ENCODE measurements at places on chromosomes 2 and 18. TPM values are rescaled to one million over a fixed set of nuclear protein-coding genes. Genes with fewer than 3 reads are reported as not detected.
A peak's percentile ranks its signal among the peaks of the same experiment; 100 is the strongest.

- no peak for DNase-seq
Observed at GRCh38 chr2:33924586-33925169, 325.6 kb upstream of the FAM98A start.

- DNase-seq: no peak
Observed at GRCh38 chr2:86023366-86023712, 82.3 kb downstream of the POLR1A start.

GRCh38 chr18:70288851-70289328, at the start of gene SOCS6:
Gene SOCS6, plus strand, starts transcription at chr18:70289045. Its CDS starts 35,624 bp downstream, at chr18:70324669.
- DNase-seq: peak; percentile 72

DNA sequence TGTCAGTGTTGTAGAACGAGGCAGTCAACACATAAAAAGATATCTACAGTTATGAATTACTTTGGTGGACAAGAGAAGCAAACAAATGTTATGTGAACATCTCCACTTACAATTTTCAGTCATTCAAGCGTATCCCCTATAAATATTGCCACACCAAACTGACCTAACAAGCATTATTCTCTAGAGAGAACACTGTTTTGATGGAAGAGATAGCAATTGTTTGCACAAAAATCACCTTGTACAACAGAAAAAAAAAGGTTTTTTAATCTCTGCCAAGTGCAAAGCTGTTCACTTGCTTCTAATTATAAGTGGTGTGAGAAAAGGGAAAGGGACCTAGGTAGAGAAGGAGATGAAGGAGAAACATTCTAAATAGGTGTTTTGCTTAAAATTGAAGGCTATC, 33.8 kb downstream of the PID1 start:
- DNase-seq: no peak

GRCh38 chr2:118496467-118496866, 351.0 kb downstream of the EN1 start:
- DNase-seq: no peak

DNA sequence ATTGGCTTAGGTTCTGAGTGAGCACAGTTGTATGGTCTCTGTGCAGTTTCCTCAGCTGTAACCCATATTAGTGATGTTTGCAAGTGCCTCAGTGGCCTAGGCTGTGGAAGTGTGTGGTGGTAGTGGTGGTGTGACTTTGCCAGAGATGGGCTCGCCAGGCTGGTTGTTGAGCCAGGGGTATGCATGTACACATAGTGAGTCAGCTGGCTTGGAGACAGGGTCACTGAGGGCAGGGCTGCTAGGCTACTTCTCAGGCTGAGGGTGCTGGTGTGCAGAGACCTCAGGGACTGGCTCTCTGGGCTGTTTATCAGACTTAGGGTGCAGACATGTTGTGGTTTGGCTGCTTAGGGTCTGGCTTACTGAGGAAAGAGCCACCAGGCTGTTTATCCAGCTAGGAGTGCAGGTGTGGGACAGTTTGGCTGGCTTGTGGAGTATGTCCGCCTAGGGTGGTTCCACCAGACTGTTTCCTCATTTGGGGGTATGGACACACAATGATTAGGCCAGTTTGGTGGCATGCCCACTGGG, 15.0 kb downstream of the APLF start:
- no peak for DNase-seq

GRCh38 chr2:183019718-183020442, 18.4 kb downstream of the NCKAP1 start:
- DNase-seq: no peak

- DNase-seq: no peak
Observed at GRCh38 chr2:26492749-26493515, 15.0 kb upstream of the OTOF start.

DNA sequence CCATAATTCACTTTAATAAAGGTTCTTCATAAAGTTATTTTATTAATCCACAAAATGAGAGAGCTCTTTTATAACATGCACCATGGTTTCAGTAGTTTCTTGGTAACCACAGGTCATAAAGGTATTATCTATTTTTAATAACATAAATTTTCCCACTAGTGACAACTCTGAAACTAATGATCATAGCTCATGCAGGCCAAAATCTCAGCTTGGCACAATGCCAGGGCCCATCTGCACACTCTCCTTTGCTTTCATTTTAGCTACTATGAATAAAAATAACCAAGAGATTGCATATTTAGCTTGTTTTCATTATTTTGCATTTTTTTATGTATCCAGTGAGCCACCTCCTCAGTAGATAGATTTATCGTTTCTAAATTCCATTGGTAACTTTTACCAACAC, 691.8 kb upstream of the CHAC2 start:
- no peak for DNase-seq

- DNase-seq: no peak
Observed at GRCh38 chr2:195586062-195586714, 70.8 kb upstream of the SLC39A10 start.

DNA sequence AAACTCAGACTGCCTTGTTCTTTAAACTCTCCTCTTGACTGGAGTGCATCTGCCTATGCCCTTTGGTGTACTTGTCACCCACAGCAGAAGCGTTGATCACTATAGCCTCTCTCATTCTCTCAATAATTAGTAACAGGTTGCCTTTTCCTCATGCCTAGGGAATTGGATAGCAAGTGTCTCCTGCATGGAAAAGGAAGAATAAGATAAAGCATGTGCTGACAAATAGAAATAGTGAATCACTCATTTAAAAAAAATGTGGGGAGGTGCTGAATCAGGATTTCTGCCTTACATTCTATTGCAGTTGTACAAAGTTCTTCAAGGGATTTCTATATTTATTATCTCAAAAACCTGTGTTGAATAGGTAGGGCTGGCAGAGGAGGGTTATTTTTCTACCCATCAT, 323.0 kb downstream of the TXNL1 start:
- DNase-seq: no peak

DNA sequence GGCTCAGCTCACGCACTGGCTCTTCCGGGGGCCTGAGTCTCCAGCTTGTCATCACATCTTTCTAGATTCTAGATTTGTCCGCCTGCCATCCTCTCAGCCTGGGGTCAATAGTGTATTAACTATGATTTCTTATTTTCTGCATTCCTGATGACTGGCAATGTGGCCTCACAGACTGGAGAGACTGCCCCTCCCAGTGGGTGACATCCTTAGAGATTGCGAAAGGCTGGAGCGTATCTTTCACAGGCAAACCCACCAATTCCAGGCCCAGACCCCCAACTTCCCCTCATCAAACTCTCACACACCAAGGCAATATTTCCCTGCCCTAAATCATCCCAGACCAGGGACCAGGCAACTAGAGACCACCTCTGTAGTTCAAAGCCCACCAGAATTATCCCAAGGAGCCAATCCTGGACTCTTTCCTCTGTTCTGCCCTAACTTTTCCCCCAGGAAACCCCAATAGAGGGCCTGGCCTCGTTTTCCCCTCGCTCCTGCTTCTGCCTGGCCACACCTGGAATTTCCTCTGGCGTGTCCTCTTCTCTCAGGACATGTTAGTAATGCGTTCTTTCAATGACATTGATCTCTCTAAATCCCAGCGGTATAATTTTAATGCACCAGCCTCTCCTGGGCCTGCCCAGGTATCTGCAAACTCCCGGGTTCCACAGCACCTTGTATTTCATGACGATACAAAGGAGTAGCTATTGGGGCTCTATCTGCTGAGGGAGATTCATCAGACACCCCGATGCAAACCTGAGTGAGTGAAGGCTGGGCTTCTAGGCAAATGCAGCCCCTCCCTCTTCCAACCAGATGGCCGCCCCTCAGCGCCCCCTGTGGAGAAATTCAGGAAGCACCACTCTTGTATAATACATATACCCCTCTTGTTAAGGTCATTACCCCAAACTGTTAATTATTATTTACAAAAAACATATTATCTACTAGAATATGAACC, 2.4 kb upstream of the KCNF1 start:
- DNase-seq: no peak

DNA sequence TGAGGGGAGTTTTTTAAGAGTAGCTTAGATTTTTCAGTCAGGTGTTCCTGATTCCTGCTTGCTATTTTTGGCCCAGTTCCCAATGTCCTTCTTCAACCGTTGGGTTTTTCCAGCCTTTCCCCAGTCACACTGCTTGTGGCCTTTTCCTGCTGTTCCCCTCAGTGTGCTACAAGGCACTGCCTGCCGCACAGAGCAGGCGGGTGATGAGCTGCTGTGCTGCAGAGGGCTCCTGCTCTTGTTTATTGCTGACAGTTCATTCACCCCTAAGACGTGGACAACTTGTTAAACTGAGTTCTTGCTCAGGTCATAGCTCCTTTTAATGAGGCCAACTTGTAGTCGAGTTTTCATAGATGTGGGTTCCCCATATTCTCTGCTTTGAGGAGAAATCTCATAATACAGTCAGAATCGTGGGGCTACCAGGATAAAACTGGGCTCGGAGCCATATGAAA, 20.6 kb downstream of the EIF4E2 start:
- no peak for DNase-seq

DNA sequence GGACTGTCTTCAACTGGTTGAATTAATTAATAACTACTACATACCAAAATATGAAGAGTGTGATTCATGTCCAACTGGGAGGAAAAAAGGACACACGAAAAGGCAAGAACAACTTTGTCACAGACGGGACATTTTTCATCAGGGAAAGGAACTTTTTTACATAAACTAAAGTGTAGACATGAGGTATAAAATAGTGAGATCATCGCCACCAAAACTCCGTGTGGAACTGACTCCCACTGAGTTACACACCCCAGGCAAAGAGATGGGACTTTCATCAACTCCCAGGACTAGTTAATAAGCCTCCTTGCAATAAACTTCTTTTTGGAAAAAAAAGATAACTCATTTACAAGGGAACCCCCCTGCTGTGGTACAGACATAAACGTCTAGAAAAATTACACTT, 12.9 kb upstream of the NMI start:
- no peak for DNase-seq

DNA sequence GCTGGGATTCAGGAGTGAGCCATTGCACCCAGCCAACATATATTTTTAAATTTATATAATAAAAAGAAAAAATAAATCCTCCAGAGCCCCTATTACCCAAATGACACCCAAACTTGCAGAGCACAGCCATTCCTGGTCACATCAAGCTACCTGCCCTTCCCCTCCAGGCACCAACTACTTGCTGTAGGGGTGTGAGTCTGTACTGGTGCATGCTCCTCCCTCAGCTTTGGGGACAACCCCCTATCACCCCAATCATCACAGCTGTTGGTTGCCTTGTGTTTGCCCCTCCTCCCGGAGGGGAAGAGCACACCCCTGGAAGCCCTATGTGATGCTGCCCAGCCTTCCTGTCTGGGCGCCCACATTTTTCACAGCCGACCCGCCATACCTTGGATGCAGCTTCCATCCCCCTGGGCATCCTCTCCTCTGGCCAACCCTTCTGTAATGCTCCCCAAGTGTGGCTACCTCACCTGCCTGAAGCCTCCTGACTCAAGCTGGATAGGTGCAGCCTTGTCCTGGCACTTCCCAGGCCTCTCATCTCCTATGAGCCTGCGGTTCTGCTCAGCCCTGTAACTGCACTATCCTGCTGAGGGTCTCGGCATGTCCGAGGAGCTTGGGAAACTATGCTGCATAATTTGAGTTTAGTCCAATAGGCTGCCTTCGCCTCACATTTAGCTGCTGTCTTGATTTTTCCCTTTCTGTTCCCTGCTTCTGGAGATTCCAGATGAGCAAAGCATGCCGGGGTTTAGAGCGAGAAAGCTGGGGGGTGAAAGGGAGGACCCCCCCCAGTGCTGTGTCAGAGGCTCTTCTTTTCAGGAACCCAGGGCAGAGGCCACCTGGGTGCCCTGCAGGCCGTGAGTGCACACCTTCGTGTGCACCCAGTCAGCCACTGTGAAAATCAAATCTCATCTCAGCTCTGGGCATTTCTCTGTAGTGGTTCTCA, 27.2 kb downstream of the CHST10 start:
- no peak for DNase-seq

DNA sequence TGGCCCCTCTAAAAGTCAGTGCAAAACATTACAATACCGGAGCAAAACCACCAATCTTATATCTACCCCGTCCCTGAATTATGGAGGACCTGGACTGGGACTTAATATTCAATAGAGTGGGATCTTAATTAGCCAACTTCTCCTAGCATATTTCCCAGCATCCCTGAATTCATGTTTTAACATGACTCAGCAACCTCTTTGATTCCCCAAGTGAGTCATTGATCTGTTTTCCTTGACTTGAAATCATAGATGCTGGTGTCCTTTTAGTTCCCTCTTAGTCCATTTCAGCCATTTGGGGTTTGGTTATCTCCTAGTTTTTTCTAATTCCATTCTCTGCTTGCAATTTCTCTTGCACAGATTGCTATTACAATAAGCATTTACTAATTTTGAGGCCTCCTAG, 677.7 kb upstream of the CELF4 start:
- DNase-seq: no peak

- DNase-seq: no peak
Observed at GRCh38 chr2:88250404-88250803, 80.3 kb downstream of the THNSL2 start.

- DNase-seq: no peak
Observed at GRCh38 chr2:150557020-150557600, 69.6 kb upstream of the RND3 start.

GRCh38 chr18:79739440-79739778, 58.3 kb upstream of the KCNG2 start:
- no peak for DNase-seq

DNA sequence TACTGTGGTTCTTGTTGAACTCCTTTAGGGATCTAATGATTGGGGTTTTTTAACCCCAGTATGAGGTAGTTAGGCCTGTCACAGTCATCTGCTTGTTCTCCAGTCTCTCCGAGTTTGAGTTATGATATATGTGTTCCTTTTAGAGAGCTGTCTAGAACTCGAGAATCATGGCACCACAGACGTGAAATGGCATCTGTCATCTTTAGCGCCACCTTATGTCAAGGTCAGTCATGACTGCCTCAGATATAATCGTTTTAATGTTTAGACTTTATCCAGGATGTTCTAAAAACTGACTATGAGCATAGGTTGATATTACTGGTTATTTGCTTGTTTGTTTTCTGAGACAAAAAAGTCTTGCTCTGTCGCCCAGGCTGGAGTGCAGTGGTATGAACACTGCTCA, 112.2 kb downstream of the CEP192 start:
- no peak for DNase-seq

MDH1B gene
- 0.28 TPM for total RNA-seq

M1AP gene
- not detected for total RNA-seq

SPATA3 gene
- total RNA-seq: not detected

ALKAL2 gene
- 2.5 TPM for total RNA-seq

RIT2 gene
- total RNA-seq: not detected

MRPL30 gene
- 12.7 TPM for total RNA-seq

UGT1A10 gene
- 0.45 TPM for total RNA-seq

CFAP210 gene
- not detected for total RNA-seq

TFCP2L1 gene
- total RNA-seq: 0.30 TPM
